ENCODE measurements at places on chromosomes 4 and X.

DNA sequence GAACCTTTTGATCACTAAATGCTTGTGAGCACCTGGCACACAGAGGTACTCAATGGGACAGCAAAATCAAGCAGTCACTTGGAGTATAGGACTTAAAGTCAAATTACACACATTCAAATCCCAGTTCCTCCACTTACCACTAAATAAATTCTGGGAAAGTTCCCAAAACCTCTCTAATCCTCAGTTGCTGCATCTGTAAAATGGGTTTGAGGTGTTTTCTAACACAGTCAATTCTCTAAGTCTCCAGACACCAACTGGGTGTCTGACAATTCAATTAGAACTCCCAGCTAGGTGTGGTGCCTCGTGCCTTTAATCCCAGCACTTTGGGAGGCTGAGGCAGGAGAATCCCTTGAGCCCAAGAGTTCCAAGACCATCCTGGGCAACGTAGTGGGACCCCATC lies 19.0 kb downstream of the QDPR start:
- no peak for DNase-seq

DNA sequence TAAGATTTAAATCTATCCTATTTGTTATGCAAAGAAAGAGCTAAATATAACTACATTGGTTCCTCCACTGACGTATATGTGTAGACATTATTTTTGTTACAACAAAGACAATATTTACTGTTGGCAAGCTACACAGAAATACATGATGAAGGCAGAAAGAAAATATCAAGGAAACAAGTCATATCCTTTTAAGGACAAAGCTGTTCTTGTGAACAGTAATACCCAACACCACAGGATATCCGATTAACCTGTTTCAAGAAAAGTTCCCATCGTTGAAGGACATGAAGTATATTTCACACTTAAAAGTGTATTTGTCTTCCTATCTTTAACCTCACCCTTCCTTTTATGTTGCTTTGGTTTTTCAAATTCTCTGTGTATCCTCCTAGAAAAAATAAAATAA lies 235.8 kb upstream of the AADAT start:
- no peak for DNase-seq

DNA sequence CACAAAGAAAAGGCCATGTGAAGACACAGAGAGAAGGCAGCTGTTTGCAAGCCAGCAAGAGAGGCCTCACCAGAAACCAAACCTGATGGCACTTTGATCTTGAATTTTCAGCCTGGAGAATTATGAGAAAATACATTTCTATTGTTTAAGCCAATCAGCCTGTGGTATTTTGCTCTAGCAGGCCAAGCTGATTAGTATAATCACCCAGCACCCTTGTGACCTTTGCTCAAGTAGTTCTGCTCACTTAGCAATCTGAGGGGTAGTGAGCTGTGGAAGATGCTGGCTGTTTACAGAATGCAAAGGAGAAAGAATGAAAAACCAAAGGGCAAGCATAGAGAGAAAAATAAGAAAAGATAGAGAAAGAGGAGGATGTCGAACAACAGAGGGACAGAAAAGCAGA lies 396.4 kb upstream of the BOD1L1 start:
- no peak for DNase-seq

- no peak for DNase-seq
Observed at GRCh38 chr4:4749137-4749536, 110.3 kb upstream of the MSX1 start.

DNA sequence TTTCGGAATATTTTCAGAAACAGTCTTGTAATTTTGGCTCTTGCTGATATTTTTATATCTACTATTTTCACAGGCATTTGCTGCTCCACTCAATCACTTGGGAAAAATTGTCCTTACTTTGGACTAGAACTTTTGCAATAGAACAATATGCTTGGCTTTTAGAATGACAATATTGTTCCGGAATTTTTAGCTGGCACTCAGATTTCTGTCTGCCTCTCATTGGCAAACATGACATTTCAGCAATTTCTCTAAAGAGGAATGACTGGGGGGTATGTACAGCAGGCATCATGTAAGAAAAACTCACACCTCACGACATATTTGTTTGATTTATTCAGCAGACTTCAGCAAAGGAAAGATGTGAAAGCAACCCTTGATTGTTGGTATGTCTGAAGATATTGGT lies 243.6 kb upstream of the GPRIN3 start:
- no peak for DNase-seq

DNA sequence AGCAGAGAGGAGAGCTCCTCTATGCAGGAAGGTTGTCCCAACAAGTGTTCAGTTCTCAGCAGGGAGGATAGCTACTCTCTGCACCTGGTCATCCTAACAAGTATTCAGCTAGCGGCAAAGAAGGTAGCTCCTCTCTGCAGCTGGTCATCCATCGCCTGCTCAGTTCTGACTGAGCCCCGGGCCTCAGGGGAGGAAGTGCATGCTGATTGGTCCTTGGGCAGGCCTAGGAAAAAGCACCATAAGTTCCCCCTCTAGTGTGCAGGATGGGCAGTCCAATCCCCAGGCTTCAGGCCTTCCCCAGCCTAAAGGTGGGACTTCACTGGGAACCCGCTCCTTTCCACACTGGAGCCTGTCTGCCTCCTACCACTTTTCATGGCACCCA lies 4.4 kb upstream of the FBXW7 start:
- no peak for DNase-seq

- no peak for DNase-seq
Observed at GRCh38 chrX:95318882-95319281, 1365.8 kb upstream of the DIAPH2 start.

GRCh38 chr4:174397366-174398155 lies 113.8 kb downstream of the CEP44 start:
- no peak for DNase-seq

- no peak for DNase-seq
Observed at GRCh38 chr4:87949961-87950360, 25.6 kb upstream of the SPP1 start.

DNA sequence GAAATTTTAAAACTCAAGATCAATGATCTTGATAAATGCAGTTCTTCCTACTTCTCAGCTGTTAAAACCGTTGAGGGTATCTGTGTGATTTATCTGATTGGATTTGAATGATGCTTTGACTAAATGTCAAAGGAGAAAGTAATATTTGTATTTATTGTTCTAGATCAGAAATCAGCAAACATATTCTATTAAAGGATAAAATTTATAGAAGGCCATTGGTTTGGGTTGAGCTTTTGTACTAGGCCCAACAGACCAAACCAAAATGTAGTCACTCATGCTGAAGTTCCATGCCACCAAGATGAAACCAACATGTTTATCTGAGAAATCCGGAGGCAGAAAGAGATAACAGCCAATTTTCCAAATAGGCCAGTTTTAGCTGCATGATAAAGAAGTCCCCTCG lies 64.5 kb upstream of the BMP2K start:
- DNase-seq, result no peak

- DNase-seq, result no peak
Observed at GRCh38 chr4:188329521-188329920, 190.3 kb downstream of the TRIML1 start.

All from stimulated activated CD8-positive, alpha-beta memory T cell treated with anti-CD3 and anti-CD28 coated beads, Interleukin-7, amount 100 ng/mL, for 1 hour (primary cell).